ENCODE measurements at places on chromosomes 4 and X.

GRCh38 chrX:2691543-2692220 lies 587 bp downstream of the CD99 start:
- no peak for DNase-seq

- no peak for DNase-seq
Measured at GRCh38 chrX:145099204-145099603, 148.1 kb upstream of the SPANXN1 start.

DNA sequence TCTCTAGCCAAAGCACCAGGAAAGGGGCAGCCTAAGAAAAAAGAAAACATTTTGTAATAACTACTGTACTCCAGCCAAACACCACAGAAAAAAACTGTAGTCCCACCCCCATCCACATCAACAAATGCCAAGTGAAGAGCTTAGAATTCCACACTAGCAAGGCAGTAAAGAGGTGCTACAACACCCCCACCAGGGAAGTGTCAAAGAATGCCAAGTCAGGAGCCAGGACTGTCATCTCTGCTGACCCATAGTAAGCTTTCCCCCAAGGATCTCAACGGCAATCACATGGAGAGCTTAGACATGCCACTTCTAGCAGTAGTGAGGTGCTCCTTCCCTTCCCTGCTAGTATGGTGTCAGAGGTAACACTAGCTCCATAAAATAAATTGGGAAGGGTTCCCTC lies 34.4 kb upstream of the CCDC160 start:
- DNase-seq: no peak

- DNase-seq: no peak
Measured at GRCh38 chr4:24224446-24224845, 334.6 kb upstream of the PPARGC1A start.

- DNase-seq: no peak
Measured at GRCh38 chr4:47493238-47494123, 8.4 kb downstream of the ATP10D start.

- DNase-seq: no peak
Measured at GRCh38 chr4:104574371-104574770, 79.7 kb upstream of the CXXC4 start.

DNA sequence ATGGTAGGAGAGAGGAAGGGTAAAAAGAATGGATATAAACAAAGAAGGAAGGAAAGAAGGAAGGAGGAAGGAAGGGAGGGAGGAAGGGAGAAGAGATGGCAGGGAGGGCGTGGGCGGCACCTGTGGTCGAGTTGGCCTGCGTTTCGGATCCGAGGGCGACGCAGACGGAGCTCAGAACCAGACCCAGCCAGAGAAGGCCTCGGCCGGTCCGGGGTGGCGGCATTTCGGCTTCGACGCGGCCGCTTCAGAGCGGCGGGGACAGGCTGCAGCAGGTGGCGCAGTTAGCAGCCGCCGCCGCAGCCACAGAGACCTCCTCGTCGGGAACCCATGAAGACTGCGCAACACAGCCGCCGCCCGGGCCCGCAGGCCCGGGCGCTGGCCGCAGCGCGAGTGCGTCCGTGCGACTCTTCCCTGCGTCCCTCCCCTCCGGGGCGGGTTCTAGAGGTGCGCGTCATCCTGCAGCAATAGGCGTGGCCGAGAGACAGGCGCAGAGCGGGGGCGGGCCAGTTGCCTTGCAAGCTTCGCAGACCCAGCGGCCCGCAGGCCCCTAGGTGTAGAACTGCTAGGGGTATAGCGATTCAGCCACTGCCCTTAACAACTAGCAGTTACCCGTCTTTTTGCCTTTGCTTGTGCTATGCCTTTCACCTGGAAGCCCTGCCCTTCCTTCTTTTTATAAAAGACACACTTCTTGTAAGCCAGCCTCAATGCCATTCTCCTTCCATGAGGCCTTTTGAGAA lies at the start of gene IDS:
TSS of gene IDS (minus strand) at position 392 of the 737 bp plus-strand sequence. CDS start at position 223, 169 bp downstream.
- peak; percentile 47 for DNase-seq

DNA sequence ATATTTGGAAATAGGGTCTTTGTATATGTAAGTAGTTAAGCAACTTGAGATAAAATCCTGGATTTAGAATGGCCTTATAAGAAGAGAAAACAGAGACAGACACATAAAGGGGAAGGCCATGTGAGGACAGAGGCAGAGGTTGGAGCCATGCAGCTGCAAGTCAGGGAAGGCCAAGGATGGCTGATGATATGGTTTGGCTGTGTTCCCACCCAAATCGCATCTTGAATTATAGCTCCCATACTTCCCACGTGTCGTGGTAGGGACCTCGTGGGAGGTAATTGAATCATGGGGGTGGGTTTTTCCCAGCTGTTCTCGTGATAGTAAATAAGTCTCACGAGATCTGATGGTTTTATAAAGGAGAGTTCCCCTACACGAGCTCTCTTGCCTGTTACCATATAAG lies 76.3 kb downstream of the STK32B start:
- no peak for DNase-seq

DNA sequence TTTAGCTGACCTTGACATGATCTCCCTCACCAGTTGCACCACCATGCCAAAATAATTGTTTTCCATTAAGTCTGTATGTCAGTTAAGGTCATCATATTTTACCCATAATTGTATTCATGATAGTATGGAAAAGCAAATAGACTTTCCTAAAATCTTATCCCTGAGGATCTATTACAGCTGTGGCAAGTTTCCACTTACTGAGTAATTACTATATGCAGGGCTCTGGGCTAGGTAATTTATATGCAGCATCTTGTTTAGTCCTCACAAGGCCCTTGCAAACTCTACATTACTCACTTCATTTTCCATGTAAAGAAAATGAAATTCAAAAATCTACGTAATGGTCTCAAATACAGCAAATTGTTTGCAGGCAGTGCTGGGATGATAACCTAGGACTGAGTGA lies 34.8 kb downstream of the YIPF7 start:
- DNase-seq: no peak

- no peak for DNase-seq
Measured at GRCh38 chr4:169179609-169180521, 90.9 kb downstream of the SH3RF1 start.

DNA sequence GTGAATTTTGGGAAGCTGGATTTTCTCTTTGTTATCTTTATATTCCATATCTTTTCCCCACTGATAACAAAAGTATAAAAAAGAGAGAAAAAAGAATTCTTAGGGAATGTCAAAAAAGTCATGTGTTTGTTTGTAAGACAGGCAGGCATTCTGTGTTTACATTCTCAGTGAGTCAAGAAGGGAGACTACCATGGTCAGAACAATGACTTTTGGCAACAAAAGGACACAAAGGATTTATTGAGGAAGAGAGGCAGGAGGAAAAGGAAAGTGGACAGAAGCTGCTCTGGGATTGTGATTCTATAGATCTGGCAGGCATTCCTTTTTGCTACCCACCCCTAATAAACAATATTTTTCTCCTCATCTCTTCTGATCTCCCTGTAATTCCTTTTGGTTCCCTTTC lies 5.9 kb upstream of the ANK2 start:
- DNase-seq: no peak

DNA sequence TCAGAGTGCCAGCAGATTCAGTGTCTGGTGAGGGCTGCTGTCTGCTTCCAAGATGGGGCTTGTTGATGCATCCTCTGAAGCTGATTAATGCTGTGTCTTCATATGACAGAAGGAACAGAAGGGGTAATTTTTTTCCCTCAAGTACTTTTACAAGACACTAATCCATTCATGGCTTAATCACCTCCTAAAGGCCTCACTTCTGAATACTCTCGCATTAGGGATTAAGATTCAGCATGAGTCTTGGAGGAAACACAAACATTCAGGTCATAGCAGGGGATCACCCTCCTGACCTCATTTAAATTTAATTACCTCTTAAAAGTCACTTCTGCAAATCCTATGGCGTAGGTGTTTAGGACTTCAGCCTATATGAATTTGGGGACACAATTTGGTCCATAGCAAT lies 1145.5 kb upstream of the PCDH10 start:
- no peak for DNase-seq

- no peak for DNase-seq
Measured at GRCh38 chrX:11628399-11628798, 37.3 kb downstream of the ARHGAP6 start.

- no peak for DNase-seq
Measured at GRCh38 chr4:81818385-81818920, 346.7 kb upstream of the RASGEF1B start.

DNA sequence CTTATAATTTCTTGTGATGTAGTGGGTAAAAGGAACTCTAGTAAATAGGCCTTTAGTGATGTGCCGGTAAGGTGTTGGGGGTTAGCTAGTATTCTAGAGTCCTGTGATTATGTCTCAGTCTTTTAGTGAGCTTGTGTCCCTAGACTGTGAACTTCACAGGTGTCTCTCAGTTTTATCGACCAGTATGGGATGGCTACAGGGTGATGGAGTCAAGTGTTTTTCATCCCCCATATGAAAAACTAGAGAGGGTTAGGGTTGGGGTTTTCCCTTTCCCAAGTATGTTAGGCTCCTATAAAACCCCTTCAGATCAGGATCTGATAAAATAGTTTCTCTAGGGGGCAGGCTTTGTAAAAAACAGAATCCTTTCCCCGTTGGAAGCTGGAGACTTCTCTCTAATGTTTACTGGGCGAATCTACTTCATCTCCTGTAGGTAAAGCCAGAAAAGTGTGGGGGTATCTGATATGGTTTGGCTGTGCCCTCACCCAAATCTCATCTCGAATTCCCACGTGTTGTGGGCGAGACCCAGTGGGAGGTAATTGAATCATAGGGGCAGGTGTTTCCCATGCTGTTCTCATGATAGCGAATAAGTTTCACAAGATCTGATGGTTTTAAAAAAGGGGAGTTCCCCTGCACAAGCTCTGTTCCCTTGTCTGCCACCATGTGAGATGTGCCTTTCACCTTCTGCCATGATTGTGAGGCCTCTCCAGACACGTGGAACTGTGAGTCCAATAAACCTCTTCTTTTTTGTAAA lies 120.8 kb downstream of the DTHD1 start:
- DNase-seq: no peak

DNA sequence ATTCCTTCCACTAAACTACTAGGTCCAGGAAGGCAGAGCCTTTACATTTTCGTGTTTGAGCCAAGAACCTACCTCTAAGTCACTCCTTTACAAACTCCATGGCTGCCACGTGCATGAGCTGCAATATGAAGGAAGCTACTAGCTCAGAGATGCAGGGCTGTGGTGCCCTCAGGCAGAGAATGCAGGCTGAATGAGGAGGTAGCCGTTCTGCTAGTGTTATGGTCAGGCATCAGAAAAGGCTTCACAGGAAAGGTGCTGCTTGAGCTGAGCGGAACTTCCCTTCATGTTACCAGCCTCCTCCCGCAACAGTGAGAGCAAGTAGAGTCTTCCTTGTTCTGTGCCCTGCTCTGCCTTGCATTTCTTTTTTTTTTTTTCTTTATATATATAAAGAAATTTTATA lies 148.3 kb upstream of the PACRGL start:
- DNase-seq: no peak

DNA sequence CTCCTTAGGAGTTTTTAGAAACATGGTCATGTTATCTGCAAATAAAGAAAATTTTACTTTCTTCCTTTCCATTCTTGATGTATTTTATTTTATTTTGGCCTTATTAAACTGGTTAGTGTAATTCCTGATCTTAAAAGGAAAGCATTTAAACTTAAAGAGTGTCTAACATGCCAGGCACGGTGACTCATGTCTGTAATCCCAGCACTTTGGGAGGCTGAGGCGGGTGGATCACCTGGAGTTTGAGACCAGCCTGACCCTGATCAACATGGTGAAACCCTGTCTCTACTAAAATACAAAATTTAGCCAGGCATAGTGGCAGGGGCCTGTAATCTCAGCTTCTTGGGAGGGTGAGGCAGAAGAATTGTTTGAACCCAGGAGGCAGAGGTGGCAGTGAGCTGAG lies 281.3 kb downstream of the PTTG2 start:
- no peak for DNase-seq

- no peak for DNase-seq
Measured at GRCh38 chr4:83723609-83724008, 187.7 kb downstream of the GPAT3 start.

GRCh38 chr4:112069110-112069509 lies 76.1 kb upstream of the FAM241A start:
- no peak for DNase-seq

GRCh38 chrX:77433001-77433400 lies 14.2 kb upstream of the FGF16 start:
- no peak for DNase-seq

DNA sequence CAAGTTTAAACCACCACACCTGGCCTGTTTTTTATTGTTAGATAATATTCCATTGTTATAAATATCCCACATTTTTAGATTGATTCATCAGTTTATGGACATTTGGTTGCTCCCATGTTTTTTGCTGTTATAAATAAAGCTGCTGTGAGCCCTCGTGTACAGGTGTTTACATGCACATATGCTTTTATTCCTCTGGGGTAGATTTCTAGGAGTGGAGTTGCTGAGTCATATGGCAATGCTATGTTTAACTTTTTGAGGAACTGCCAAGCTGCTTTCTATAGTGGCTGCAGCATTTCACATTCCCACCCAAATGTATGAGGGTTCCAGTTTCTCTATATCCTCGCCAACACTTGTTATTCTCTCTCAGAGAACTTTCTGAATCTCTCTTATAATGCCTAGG lies 90.5 kb downstream of the TBL1X start:
- no peak for DNase-seq

DNA sequence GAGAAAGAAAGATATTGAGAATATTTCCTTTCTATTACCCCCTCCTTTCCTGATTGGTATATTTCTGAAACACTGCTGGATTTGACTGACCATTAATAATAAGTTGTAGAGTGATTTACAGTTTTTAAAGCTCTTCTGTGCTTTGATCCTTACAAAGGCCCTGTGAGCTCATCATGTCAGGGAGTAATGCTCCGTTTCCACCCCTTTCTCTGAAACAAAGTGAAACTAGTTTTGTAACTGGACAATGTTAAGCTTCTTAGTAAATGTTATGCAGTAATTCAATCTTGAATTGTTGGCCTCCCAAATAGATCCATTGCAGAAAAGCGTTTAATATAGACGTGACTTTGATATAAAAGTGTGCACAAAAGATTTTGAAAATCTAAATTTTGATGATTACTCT lies 190.1 kb upstream of the GNPDA2 start:
- no peak for DNase-seq
